DMS79 treated with DMSO at 0.1 percent for 48 hours (cell line): ENCODE measurements at places on chromosomes 5 and 9.

GRCh38 chr9:34334916-34335315 lies 5.5 kb downstream of the NUDT2 start:
- DNase-seq, result no peak

- no peak for DNase-seq
Observed at GRCh38 chr5:168324859-168325630, 33.6 kb downstream of the WWC1 start.

GRCh38 chr5:179405426-179406030 lies 60.3 kb upstream of the ADAMTS2 start:
- DNase-seq, result no peak

DNA sequence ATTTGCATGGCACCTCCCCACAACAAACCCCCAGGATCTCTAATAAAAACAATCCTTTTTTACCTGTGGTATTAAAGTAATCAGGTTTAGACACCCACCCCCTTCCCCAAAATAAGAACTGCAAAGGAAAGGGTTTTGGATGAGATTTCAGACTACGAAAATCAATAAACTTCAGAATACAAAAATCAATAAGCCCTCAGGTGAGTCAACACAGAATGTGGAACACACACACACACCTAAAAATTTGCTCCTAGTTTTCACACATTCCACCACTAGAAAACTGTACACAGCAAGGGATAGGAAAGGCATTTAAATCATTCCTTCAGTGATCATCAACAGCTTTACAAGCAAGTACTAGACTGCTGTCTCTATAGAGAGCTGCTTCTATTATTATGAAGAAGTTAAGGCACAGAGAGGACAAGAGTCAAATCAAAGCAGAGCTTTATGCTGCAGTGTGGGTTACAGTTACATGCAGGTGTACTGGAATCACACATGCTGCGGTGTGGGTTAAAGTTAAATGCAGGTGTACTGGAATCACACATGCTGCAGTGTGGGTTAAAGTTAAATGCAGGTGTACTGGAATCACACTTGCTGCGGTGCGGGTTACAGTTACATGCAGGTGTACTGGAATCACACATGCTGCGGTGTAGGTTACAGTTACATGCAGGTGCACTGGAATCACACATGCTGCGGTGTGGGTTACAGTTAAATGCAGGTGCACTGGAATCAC lies 36.3 kb downstream of the PFDN1 start:
- no peak for DNase-seq

DNA sequence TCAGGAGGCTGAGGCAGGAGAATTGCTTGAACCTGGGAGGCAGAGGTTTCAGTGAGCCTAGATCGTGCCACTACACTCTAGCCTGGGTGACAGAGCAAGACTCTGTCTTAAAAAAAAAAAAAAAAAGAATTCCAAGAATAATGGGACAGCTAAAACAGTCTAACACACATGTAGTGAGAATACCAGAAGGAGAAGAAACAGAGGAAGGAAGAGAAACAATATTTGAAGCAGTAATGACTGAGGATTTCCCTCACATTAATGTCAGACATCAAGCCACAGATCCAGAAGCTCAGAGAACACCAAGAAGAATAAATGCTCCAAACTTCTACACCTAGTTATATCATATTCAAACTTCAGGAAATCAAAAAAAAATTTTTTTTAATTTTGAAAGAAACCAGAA lies 47.1 kb upstream of the EFNA5 start:
- no peak for DNase-seq

DNA sequence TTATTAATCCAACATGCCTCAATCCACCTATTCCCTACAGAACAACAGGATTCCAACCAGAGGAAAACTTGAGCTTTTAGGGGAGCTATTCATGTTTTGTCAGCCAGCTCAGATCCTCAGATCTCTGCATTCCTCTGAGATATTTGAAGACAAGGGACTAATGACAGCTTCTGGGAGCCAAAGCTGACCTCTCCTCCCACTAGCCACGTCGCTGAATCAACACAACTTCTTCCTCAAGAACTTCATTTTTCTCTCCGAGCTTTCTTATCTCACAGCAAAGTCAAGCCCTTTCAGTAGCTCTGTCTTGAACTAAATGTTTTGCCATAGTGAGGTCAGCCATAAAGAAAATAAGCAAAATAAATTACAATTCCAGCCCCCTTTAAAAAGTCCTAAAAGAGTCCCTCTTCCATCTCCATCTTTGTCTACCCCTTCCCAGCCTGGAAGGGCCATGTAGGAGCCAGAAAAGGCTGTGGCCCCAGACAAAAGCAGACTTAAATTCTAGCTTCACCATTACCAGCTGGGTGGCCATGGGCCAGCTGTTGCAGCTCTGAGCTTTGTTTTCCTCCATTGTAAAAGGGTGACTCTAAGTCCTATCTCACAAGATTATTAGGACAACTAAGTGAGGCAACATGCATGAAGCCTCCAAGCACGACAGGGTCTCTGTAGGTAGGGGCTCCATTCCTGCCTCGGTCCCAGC lies 65.0 kb downstream of the HSD17B3 start:
- DNase-seq, result no peak
